ENCODE measurements at places on chromosomes 5 and 9.

- peaks cover 92% of the 10 kb centered on the region for H3K4me1 ChIP-seq
- DNase-seq: no peak
- peak overlapping the region; percentile 44 for H3K4me3 ChIP-seq
- H3K27me3 ChIP-seq: no peaks in the 10 kb centered on the region
- peaks cover 49% of the 10 kb centered on the region for H3K36me3 ChIP-seq
Observed at GRCh38 chr5:119353686-119354366, 2.0 kb upstream of the TNFAIP8 start.

DNA sequence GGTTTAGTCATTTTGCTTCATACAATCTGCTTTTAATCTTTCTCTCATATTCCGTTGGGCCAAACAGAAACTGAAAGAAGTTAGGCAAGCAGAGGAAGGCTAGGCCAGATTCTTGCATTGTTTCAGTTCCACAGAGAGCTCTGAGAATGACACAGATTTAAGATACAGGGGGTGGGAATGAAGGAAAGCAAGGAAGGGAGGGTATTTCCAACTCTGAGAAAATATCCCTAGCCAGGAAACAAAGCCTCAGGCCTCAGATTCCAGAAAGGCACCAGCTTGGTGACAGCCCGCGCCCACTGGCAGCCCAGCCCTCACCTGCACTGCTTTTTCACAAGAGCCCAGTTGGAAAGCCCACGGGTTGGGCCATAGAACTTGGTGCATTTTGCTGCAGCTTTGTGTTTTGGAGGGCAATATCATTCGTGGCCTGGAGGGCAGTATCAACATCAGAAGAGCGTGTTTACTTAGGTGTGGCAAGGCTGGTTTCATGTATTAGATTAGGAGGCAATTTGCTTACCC is 63.5 kb downstream of the ENC1 start:
- H3K27ac ChIP-seq: peak overlapping the region; percentile 89
- H3K4me3 ChIP-seq: peak overlapping the region; percentile 33
- H3K36me3 ChIP-seq: peaks cover 3% of the 10 kb centered on the region
- peaks cover 7% of the 10 kb centered on the region for H3K27me3 ChIP-seq
- peak; percentile 31 for DNase-seq
- peaks cover 37% of the 10 kb centered on the region for H3K4me1 ChIP-seq

GRCh38 chr9:120396931-120397330 is 183.0 kb downstream of the CDK5RAP2 start:
- H3K27me3 ChIP-seq: no peaks in the 10 kb centered on the region
- no peak overlapping the region for H3K27ac ChIP-seq
- peaks cover 28% of the 10 kb centered on the region for H3K4me1 ChIP-seq
- H3K4me3 ChIP-seq: no peak overlapping the region

DNA sequence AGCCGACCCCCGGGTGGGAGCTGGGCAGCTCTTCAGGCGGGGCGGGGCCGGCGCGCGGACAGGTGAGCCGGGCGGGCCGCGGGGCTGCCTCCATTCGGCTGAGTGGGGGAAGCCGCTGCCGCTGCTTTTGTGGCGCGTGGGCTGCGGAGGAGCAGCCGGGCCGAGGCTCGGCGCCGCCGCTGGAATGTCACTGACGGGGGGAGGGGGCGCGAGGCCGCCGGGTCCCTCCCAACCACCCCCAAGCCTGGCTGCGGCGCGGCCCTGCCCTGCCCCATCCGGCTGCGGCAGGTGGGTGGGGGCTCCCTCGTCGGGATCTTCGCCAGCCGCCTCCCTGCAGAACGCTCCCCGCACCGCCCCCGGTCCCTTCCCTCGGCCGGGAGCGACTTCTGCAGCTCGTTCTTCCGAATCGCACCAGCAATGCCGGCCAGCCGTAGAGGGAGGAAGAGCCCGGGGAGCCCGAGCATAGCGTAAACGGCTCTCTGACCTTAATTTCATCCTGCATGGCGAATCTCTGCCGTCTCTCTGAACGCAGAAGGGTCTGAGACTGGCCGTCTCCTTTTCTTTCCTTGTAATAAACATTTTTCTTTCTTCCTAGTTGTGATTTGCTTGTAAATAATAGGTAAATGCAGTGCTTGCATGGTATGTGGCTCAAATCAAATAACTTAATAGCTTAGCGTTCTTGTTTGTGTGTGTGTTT is 505 bp downstream of the SPTAN1 start:
- H3K27ac ChIP-seq: no peak overlapping the region
- peaks cover 9% of the 10 kb centered on the region for H3K36me3 ChIP-seq
- peak; percentile 69 for DNase-seq
- peaks cover 27% of the 10 kb centered on the region for H3K4me1 ChIP-seq
- no peaks in the 10 kb centered on the region for H3K27me3 ChIP-seq

DNA sequence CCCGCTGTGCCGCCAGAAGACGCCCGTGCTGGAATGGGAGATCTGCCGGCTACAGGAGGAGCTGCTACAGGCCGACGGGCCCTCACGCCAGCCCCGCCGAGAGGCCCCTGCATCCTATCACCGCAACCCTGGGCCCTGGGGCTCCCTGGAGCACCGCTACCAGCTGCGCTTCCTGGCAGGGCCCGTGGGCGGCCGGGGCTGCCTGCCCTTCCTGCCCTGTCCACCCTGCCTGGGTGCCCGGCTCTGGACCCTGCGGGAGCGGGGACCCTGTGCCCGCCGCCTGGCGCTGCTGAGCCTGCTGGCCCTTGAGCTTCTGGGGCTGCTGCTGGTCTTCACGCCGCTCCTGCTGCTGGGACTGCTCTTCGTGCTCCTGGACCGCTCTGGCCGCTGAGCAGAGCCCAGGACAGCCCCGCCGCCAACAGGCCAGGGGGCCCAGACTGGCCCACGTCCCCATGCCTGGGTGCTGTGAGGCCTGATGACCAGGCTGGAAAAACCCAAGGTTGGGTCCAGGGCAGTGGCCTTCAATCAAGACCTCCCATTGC is 3.8 kb downstream of the RNF208 start:
- no peaks in the 10 kb centered on the region for H3K36me3 ChIP-seq
- no peak for DNase-seq
- no peak overlapping the region for H3K4me3 ChIP-seq

GRCh38 chr9:110027671-110028081 is 180.3 kb downstream of the C9orf152 start:
- no peaks in the 10 kb centered on the region for H3K36me3 ChIP-seq
- no peak overlapping the region for H3K27ac ChIP-seq
- H3K27me3 ChIP-seq: peaks cover 5% of the 10 kb centered on the region
- DNase-seq: no peak
- no peak overlapping the region for H3K4me3 ChIP-seq

- H3K36me3 ChIP-seq: no peaks in the 10 kb centered on the region
- H3K4me3 ChIP-seq: no peak overlapping the region
- DNase-seq: no peak
- H3K27ac ChIP-seq: no peak overlapping the region
Observed at GRCh38 chr5:115509547-115509946, 35.0 kb downstream of the FEM1C start.

GRCh38 chr5:141121985-141122384 is 367 bp downstream of the PCDHB4 start:
- no peak overlapping the region for H3K27ac ChIP-seq
- no peak for DNase-seq
- H3K4me3 ChIP-seq: no peak overlapping the region
- no peaks in the 10 kb centered on the region for H3K36me3 ChIP-seq
- no peaks in the 10 kb centered on the region for H3K4me1 ChIP-seq

DNA sequence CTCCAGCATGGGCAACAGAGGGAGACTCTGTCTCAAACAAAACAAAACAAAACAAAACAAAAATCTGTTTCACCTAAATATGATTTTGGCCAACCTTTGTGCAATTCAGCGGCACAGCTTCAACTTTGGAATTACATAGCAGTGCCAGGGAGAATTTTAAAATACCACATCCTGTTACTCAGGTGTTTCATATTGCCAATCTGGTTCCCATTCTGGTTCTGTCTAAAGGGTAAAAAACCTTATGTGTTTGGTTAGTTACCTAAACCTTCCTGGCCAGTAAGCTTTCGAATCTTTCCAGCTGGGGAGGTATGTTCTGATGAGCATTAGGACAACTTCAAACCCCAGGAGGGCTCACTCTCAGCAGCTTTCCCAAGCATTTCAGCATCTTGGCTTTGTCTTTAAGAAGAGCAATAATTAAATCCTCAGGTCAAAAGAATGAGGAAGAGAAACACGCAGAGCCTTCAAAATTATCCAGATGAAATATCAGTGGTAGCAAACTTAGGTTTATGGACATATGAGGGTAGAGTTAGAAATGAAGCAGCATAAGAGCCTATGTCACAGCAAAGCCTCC is 2.7 kb downstream of the DAB2 start:
- no peaks in the 10 kb centered on the region for H3K36me3 ChIP-seq
- peaks cover 52% of the 10 kb centered on the region for H3K27me3 ChIP-seq
- DNase-seq: no peak
- H3K27ac ChIP-seq: no peak overlapping the region
- H3K4me1 ChIP-seq: peaks cover 7% of the 10 kb centered on the region

DNA sequence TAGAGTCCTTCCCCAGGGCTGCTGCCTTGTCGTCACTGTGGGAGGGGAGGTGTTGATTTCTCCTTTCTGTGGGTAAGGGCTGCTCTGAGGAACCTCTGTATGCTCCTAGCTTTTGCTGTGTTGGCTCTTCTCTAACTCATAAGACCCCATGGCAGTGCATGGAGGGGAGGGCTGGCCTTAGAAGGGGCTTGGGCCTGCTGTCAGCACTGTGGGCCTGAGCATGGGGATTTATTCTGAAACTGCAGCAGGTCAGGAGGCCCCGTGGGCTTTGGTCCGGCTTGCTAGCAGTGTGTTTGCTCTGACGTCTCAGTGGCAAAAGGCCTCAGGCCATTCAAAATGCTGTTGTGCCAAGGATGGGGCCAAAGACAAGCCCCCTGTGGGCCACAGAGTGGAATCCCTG is 6.8 kb downstream of the FGF18 start:
- no peak overlapping the region for H3K27ac ChIP-seq
- H3K4me3 ChIP-seq: no peak overlapping the region
- no peaks in the 10 kb centered on the region for H3K4me1 ChIP-seq
- no peaks in the 10 kb centered on the region for H3K36me3 ChIP-seq
- no peak for DNase-seq

- H3K27ac ChIP-seq: no peak overlapping the region
- H3K4me1 ChIP-seq: no peaks in the 10 kb centered on the region
- no peak overlapping the region for H3K4me3 ChIP-seq
- no peaks in the 10 kb centered on the region for H3K27me3 ChIP-seq
- H3K36me3 ChIP-seq: no peaks in the 10 kb centered on the region
Observed at GRCh38 chr5:158914008-158915000, 185.4 kb downstream of the EBF1 start.

GRCh38 chr9:126456441-126457174 is 130.0 kb downstream of the MVB12B start:
- H3K4me3 ChIP-seq: no peak overlapping the region
- H3K27me3 ChIP-seq: peaks cover 70% of the 10 kb centered on the region
- H3K36me3 ChIP-seq: no peaks in the 10 kb centered on the region

GRCh38 chr9:3768712-3769457 is 243.1 kb upstream of the RFX3 start:
- no peak overlapping the region for H3K4me3 ChIP-seq
- no peak overlapping the region for H3K27ac ChIP-seq
- no peaks in the 10 kb centered on the region for H3K4me1 ChIP-seq
- H3K36me3 ChIP-seq: no peaks in the 10 kb centered on the region
- peaks cover 7% of the 10 kb centered on the region for H3K27me3 ChIP-seq
- DNase-seq: no peak

DNA sequence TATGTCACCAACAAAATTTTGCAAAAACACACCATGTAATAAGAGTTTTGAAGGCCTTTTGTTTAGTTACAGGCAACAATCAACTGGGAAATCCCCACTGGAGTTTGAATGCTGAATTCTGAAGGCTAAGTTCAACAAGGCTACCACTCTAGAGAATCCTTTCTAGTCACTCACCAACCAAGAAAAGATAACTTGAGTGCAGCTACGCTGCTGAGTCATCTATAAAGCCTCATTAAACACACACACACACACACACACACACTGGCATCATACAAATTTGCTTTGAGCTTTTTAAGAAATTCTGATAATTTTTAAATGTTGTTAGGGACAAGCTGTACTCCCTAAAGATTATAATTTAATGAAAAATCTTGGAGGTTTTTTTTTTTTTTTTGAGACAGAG is 219.6 kb downstream of the DENND1A start:
- H3K4me1 ChIP-seq: peaks cover 2% of the 10 kb centered on the region
- H3K4me3 ChIP-seq: no peak overlapping the region
- no peak for DNase-seq
- no peaks in the 10 kb centered on the region for H3K36me3 ChIP-seq

- no peaks in the 10 kb centered on the region for H3K36me3 ChIP-seq
- H3K27ac ChIP-seq: no peak overlapping the region
- no peak for DNase-seq
- H3K4me3 ChIP-seq: no peak overlapping the region
- H3K27me3 ChIP-seq: no peaks in the 10 kb centered on the region
Observed at GRCh38 chr9:84793251-84793650, 123.7 kb downstream of the NTRK2 start.

DNA sequence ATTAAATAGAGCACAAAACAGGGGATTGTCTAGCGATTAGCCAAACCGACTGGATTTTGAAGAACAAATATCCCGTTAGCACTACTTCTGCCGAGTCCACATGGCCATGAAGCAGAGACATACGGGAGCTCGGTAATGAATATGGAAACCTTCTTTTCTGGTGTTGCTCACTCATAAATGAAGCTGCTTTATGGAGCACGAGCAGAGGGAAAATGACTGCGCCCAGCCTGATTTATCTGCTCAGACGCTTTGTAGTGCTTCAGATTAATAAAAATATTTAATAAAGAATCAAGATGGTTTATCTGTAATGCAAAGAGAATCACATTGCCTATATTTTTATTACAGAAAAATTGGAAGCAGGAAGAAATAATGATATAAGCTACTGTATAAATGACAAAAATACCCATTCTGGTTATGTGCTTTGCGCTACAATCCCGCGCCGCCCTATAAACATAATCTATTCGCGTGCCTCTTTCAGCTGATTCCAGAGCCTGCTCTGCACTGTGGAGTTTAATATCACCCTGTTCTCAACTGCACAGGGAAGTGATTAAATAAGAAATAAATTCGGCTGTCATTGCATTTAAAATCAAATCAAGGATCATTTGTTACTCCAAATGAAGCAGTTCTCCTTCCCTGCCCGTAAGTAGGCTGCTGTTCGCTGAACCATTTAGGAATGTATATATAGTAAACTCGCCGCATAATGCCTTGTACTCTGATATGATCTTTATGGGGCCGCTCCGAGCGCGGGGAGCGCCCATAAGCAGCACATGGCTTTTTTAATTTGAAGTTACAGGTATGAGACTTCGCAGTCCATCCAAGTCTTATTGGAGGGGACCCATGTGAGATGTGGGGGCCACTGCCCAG is 22.3 kb upstream of the UBAC1 start:
- DNase-seq: no peak
- no peak overlapping the region for H3K27ac ChIP-seq
- H3K36me3 ChIP-seq: no peaks in the 10 kb centered on the region
- peaks cover 30% of the 10 kb centered on the region for H3K27me3 ChIP-seq
- H3K4me3 ChIP-seq: no peak overlapping the region
- peaks cover 17% of the 10 kb centered on the region for H3K4me1 ChIP-seq

All from activated naive CD4-positive, alpha-beta T cell treated with anti-CD3 and anti-CD28 coated beads, Interleukin-2, amount 10 ng/mL, durations not matched to agents 7 days and 5 days (primary cell).